ENCODE measurements at places on chromosomes 1 and 21.

DNA sequence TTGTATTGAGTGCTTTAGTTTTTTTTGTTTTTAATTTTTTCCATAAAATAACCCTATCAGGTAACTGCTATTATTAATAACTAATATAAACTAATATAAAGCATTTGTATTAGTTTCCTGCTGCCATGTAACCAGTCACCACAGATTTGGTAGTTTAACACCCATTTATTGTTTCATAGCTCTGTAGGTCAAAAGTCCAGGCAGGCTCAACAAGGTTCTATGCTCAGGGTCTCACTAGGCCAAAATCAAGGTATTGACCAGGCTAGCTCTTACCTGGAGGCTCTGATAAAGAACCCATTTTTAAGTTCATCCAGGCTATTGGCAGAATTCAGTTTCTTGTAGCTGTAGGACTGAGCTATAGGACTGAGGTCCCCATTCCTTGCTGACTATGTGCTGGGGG is 189.4 kb downstream of the DAB1 start:
- no peak for DNase-seq

GRCh38 chr1:168136709-168137514 is at the start of gene GPR161:
Gene GPR161 (minus strand): TSS chr1:168136930. CDS start chr1:168104850, 32,080 bp downstream.
- peak; percentile 24 for DNase-seq

DNA sequence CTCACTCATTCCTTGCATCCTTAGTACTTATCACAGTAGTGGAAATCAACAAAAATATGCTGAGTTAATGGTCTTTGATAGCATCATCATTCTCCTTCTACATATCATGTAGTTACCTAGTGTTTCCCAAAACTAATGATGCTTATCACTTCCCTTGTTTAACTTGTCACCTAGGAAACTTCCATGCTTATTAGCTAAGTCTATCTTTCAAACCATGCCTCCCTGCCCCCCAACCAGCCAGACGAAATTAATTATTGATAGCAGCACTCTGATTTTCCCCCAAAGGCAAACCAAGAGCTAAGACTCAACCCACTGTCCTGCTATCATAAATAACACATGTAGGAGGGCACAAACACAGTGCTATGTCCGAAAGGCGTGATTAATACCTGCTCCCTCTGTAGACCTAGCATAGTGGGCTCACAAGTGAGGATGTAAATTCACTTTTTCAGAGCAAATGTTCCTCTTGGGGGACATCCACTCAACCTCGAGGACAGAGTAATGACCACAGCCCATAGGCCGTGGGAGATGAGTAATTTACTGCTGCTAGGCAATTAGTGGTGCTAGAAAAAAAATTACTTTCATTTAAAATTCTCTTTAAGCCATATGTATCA is 25.8 kb upstream of the LPAR3 start:
- no peak for DNase-seq

- no peak for DNase-seq
These were observed 182.1 kb downstream of the NPHP4 start for GRCh38 chr1:5810131-5810530.

GRCh38 chr1:8649027-8649426 is 168.4 kb downstream of the RERE start:
- DNase-seq, result no peak

GRCh38 chr1:66413136-66413837 is 120.7 kb upstream of the SGIP1 start:
- no peak for DNase-seq

- peak; percentile 97 for DNase-seq
These were observed 5.1 kb upstream of the FOXJ3 start for GRCh38 chr1:42340093-42340492.

- no peak for DNase-seq
These were observed 59.0 kb upstream of the EFHD2 start for GRCh38 chr1:15350551-15351200.

GRCh38 chr1:55775007-55775406 is 559.8 kb upstream of the USP24 start:
- DNase-seq, result no peak

Data from NCI-H1930 (cell line).